ENCODE measurements at places on chromosomes 3 and 15.

DNA sequence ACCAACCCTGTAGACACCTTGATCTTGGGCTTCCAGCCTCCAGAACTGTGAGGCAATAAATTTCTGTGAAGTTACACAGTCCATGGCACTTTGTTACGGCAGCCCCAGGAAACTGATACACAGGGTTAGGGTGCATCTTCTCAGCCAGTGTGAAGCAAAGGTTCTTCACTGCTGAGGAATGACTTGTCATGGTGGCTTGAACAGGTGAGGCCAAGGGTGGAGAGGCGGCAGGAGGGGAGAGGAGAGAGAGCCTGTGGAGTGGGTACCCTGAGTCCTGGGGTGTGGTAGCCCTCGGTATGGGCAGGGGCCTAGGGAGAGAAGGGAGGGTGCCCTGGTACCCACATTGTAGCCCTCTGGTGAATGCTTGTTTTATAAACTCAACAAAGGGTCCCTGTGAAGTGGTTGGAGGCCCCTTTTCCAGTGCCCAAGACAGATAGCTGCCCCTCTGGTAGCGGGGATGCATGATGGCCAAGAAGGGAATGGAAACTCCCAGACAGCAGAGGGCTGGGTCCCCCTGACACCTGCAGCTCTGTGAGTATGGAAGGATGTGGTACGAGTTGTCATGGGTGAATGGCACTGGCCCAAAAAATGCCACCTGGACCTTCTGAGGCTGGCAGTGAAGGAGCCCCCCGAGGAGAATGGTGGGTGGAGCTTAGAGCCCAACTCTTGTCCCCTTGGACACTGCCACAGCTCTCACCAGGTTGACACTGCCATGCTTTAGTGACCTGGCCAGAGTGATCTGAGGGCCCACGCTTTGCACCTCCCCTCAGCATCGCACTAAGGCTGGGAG lies 49.6 kb downstream of the SPSB4 start:
- DNase-seq, result no peak

DNA sequence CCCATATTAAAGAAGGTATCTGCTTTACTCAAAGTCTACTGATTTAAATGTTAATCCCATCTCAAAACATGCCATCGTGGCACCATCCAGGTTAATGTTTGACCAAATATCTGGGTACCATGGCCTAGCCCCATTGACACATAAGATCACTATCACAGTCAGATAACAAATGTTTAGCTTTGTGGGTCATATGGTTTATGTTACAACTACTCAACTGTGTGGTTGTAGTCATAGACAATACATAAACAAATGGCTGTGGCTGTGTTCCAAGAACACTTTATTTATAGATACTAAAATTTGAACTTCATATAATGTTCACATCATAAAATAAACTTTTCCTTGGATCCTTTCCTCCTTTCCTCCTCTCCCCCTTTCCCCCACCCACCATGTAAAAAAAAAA lies 9.8 kb upstream of the SNRPN start:
- DNase-seq, result no peak

GRCh38 chr3:143585720-143586456 lies 262.4 kb downstream of the SLC9A9 start:
- DNase-seq, result peak; percentile 66

DNA sequence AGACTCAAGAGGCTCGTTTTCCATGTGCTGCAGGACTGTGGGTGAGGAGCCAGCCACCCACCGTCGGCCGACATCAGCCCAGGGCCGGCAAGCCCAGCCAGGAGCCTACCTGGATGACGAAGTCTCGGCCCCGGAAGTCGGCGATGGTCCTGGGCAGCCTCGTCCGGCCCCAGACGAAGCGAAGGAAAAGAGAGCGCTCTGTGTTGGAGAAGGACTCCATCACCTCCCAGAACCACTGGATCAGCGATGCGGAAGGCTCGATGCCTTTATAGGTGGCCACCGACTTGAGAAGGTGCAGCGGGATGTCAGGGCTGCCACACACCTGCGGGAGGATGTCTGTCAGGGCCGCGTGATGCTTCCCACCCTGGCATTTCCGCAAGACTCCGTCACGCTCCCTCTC lies 13.8 kb upstream of the OCA2 start:
- no peak for DNase-seq

- no peak for DNase-seq
Measured at GRCh38 chr3:127342735-127343134, 54.9 kb upstream of the PRR20G start.

DNA sequence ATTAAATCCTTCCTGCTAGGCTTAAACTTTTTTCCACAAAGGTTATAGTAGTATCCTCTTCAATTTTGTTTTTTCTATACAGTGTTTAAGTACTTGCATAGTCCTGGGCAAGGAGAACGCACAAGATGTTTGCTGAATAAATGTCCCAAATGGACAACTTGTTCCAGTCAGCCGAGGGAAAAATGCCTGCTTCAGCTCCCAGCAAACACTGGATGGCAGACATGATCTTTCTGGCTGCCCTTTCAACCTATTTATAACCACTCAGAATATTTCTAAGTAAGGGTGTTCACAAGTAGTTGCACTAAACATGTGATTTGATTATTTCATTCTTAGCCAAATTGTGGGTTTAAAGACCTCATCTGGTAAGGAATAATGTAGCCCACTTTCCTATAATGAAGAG lies 29.8 kb downstream of the GNB4 start:
- peak; percentile 57 for DNase-seq

DNA sequence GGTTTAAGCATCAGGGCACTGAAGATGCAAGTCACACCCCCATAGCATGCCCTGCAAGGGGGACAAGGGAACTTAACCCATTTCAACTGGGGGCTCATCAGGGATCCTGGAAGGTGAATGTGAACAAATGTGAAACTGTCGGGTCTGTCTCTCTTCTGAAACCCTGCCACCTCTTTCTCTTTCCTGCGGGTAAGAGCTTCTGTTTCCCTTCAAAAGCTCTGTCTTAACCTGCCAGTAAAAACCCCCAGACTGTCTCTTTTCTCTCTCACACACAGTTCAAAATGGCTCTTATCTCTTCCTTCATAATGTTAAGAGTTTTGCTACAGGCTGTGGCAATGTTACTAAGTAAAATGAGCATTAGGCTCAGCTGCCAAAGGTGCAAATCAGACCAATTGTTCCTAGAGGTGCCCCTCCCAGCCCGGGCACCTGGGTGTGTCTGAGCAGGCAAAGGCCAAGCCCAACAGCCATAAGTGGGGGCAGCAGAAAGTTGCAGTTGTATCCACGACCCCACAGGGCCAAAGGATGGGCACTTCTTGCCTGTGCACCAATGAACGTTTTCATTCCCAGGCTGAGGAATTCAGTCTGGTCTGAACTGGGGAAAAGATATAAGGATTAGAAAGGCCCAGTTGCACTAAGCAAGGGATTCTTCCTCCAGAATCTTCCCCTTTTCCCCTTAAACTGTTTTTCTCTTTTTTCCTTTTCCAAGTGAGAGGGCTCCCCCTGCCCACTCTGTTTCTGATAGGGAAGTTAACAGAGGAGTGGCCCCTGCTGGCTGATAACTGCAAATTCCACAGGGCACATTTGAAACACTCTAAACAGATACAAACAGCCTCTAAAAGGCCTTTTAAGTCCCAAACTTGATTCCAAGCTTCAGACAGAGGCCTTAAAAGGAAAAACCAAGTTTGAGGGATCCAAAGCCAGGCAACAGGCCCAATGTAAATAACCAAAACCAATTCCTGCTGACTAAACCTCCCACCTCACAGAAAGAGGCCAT lies 113.8 kb upstream of the EPHA6 start:
- DNase-seq, result no peak

GRCh38 chr3:142209655-142210054 lies 15.7 kb downstream of the GK5 start:
- no peak for DNase-seq

DNA sequence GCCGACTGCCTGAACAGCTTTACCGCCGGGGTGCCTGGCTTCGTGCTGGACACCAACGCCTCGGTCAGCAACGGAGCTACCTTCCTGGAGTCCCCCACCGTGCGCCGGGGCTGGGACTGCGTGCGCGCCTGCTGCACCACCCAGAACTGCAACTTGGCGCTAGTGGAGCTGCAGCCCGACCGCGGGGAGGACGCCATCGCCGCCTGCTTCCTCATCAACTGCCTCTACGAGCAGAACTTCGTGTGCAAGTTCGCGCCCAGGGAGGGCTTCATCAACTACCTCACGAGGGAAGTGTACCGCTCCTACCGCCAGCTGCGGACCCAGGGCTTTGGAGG lies 815 bp downstream of the SPINT1 start:
- peak; percentile 73 for DNase-seq

- DNase-seq, result no peak
Measured at GRCh38 chr3:71579326-71579934, 4.1 kb downstream of the FOXP1 start.

Measured in suppressor macrophage (primary cell).